AG08395 (cell line): ENCODE measurements at places on chromosomes 1 and 21.

DNA sequence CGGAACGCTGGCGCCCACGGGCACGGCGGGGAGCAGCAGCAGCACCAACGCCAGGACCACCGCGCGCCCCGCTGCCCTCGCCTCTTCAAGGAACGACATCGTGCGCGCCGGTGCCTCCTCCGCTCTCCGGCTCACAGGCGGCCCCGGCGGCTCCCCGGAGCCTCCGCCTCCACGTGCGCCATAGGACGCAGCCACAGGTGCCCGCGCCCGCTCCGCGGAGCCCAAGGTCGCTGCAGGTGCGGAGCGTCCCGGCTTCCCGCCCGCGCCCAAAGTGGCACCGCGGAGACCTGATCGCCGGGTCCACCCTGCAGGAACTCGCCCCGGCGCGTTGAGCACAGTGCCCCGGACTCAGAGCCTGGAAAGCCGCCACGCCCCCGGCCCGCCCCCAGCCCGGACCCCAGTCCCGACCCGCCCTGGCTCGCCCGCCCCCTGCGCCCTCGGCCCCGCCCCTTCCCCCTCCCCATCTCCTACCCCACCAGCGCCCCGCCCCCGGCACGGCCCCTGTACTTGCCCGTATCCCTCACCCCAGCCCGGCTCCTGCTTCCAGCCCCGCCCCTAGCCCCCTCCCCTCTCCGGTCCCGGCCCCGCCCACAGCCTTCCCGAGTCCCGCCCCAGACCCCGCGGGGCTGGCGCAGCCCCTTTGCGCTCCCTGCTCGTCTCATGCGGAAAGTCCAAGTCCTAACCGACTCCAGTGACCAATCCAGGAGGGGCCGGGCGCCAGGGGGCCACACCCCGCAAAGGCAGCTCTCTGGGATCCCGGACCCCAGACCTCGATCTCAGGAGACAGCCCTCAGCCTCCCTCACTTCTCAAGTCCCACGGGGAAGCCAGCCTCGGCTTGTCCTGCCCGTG is at the start of gene MEGF6:
Gene MEGF6 (minus strand): TSS at position 339 of the 850 bp plus-strand sequence. CDS start 240 bp downstream, at position 99.
- peak; percentile 62 for DNase-seq

DNA sequence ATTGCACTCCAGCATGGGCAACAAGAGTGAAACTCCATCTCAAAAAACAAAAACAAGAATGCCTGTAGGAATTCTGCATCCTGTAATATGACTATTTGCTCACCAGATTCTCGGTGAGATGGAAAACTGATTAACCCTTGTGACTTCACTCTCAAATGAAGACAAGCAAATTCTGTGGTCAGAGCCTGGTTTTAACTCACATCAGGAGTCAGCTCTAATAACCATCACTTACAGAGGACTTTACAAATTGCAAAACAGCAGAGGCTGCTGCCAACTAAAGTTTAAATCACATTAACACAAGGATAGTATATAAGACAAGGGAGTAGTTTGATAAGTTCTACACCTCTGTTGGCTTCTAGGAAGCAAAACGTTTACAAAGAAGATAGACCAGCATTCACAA is 35.7 kb upstream of the FAM163A start:
- no peak for DNase-seq

GRCh38 chr1:32263744-32264143 is 12.7 kb downstream of the LCK start:
- no peak for DNase-seq

DNA sequence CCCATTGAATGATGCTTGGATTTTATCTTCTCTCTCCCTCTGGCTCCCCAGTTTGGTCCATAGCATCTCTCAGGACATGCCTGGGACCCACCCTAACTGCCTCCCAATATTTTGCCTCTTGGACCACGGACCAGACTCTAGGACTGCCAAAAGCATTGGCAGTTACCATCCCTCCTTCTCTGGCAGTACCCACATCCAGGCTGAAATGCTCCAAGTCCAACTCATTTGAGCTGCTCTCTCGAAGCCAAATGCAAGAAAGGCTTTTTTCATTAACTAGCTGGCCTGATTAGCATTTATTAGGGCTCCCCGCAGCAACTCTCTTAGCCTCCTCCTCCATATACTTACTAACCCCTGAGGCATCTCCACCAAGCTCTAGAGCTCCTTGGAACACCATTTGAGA is 140.0 kb upstream of the GRIK3 start:
- DNase-seq: no peak

DNA sequence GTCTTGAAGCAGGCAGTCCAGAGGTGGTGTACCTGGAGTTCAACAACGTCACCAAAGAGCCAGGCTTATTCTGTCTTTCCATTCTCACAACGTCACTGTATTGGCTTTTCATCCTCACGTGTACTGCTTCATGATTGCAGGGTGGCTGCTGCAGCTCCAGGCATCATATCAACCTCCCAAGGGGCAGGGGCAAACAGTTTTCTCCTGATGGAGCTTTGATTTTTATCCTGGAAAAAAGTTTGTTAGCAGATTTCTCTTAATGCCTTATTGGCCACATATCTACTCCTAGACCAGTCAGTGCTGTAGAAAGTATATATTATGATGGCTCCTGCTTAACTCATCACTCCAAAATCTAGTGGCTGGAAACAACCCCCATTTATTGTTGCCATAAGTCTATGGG is 8.3 kb upstream of the OPRD1 start:
- no peak for DNase-seq

GRCh38 chr21:45845770-45846090 is 135.8 kb upstream of the COL6A1 start:
- DNase-seq: no peak

GRCh38 chr1:171210355-171210754 is 25.3 kb downstream of the FMO2 start:
- DNase-seq: no peak

GRCh38 chr1:2188336-2188735 is 6.2 kb downstream of the FAAP20 start:
- no peak for DNase-seq

DNA sequence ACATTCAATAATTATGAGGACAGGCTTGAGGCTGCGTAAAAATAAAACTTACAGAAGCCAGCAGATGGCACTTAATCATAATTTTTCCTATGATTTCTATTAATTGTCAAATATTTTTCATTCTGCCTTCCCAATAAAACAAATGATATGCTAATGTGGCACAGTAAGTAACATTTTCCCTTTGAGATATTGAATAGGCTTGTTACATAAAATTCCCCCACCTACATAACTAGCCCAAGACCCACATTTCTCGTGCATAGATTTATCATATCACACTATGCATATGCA is 55.4 kb upstream of the PTGFRN start:
- no peak for DNase-seq

- no peak for DNase-seq
These were observed 91.4 kb upstream of the S1PR1 start for GRCh38 chr1:101145449-101145820.

GRCh38 chr21:45555251-45555556 is 13.0 kb upstream of the SLC19A1 start:
- peak; percentile 37 for DNase-seq

- DNase-seq: no peak
These were observed 11.5 kb upstream of the SRP9 start for GRCh38 chr1:225765982-225766674.

DNA sequence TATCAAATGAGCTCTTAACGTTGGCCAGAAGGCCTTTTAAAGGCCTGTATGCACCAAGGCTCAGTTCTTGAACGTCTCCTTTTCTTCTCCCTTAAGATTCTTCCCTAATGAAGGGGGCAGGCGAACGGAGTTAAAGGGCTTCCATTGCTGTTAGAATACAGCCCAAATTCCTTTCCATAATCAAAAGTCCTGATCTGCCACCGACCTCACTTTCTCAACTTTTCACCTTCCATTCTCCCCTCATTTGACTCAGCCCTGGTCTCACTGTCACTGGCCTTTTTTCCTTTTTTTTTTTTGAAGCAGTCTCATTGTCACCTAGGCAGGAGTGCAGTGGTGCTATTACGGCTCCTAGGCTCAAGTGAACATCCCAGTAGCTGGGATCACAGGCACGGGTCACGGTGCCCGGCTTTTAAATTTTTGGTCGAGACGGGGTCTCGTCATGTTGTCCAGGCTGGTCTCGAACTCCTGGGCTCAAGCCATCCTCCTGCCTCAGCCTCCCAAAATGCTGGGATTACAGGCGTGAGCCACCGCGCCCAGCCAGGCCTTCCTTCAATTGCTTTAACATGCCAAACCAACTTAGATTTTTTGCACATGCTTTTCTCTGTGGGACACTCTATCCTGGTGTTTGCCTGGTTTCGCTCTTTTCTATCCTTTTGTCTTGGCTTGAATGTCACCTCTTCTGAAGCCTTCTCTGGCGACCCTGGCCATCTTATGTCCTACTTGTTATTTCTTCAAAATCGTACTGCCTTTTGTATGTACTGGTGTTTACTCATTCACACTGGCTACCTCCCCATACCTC is 612 bp upstream of the CMPK1 start:
- DNase-seq: no peak

GRCh38 chr1:40064797-40065499 is 24.4 kb downstream of the CAP1 start:
- no peak for DNase-seq

- DNase-seq: no peak
These were observed 458.2 kb downstream of the ADGRL2 start for GRCh38 chr1:82258887-82259286.

GRCh38 chr1:11744287-11744686 is 8.4 kb downstream of the AGTRAP start:
- no peak for DNase-seq

DNA sequence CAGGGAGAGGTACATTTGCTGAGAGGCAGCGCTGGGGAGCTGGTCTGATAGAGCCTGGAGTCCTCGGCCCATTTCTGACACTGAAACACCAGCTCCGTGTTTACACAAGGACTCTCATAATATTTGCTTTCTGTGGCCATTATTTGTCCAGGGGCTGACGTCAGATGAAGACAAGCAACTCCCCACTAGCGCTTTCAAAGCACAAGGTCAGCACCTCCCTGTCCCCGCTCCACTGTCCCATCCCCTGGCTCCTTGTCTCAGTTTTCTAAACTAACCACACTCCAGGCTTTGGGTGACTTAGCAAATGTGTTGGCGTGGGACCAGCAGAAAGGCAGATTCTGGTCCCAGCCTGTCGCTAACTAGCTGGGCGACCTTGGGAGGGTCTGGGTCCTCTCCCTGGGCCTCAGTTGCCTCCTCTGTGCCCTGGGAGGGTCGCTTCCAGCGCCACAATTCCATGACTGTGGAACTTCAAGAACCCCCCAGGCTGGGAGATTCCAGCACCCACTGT is 37.4 kb upstream of the ZBTB40 start:
- no peak for DNase-seq

DNA sequence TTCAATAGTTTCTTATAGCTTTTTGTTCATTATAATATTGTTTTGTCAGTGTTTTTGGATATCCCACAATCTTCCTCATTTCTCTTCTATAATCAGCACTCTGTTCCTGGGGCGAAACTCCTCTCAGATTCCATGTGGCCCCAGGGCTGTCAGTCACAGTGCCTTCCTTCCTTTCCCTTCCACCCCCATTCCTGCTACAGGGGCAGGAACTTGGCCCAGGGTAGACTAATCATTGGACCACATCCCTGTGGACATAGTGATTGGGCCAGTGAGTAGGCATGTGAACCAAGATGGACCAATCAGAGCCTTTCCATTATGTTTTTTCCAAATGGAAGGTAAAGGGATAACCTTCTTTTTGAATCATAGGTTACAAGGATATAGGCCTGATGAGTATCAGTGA is 78.3 kb downstream of the PGM1 start:
- no peak for DNase-seq

- no peak for DNase-seq
These were observed 13.8 kb downstream of the FGGY start for GRCh38 chr1:59310549-59311250.

DNA sequence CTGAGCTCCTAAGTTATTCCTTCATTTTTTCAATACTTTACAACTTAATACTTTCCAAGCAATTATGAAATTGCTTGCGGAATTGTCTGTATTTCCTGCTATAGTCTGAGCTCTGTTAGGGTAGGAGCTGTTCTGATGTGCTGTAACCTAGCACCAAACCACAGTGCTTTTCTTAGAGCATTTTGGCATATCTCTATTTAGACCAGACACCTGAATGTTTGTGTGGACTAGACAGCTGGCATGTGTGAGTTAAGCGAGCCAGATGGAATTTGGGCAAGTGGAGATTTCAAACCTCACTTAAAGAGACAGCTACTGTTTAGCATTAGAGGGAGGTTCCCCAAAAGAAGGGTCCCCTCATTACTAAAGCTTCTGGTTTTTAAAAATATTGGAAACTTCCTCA is 106.1 kb downstream of the RWDD3 start:
- no peak for DNase-seq

DNA sequence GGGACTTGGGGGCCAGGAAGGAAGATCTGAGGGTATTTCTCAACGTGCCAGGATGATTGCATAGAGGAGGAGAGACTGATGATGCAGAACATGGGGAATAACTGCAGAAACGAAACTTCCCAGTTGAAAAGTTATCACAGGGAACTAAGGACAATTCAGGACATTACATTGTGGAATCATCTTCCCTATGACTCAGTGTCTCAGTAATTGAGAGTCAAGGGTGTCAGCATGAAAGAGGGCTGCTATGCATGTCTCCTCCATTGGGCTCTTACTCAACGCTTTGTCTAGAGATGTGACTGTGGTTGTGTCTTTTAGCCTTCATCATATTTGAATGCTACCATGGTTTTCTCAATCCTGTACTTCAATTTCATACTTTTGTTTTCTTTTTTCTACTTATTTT is 48.9 kb upstream of the PTGFR start:
- DNase-seq: peak; percentile 37

DNA sequence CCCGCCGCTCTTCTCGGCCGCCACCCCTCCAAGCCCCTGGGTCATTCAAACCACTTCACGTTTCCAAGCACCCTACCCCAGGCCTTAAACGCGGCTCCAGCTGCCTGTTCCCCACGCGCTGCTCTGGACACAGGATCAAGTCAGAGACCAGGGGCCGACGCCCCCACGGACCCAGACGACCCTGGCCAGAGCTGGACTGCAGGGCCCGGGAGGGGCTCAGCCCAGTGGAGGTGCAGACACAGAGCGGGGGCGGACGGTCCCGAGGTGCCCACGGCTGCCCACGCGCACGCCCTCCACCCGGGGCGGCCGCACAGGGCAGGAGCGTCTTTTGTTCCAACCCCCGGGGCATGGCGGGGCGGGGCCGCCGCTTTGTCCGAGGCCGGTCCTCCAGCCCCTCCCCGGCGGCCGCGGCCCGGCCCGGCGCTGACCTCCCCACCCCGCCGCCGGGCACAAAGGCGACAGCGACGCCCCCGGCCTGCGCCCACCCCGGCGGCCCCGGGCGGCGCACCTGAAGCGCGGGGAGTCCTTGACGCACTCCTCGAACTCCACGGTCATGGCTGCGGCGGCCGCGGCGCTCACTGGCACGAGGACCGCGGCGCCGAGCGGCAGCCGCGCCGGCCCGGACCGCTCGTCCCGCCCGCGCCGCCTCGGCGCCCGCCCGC is 338 bp downstream of the ACAP3 start:
- no peak for DNase-seq

GRCh38 chr1:155038602-155039307 is 5.1 kb downstream of the DCST1 start:
- peak; percentile 41 for DNase-seq

- no peak for DNase-seq
These were observed 13.9 kb downstream of the SERTAD4 start for GRCh38 chr1:210246447-210246846.

- DNase-seq: no peak
These were observed 2.7 kb downstream of the IL10RB start for GRCh38 chr21:33268737-33269441.

GRCh38 chr1:114379987-114380386 is 131.0 kb downstream of the TRIM33 start:
- DNase-seq: no peak

- no peak for DNase-seq
These were observed 123.4 kb upstream of the COL6A1 start for GRCh38 chr21:45858180-45858579.
